Uterus (tissue), 4 donors: ENCODE measurements at places on chromosomes 6 and 20. TPM values are rescaled to one million over a fixed set of nuclear protein-coding genes. Genes with fewer than 3 reads are reported as not detected.

The ADGB gene
- 1.9 TPM for total RNA-seq

The LTA gene
- total RNA-seq, result not detected

DNA sequence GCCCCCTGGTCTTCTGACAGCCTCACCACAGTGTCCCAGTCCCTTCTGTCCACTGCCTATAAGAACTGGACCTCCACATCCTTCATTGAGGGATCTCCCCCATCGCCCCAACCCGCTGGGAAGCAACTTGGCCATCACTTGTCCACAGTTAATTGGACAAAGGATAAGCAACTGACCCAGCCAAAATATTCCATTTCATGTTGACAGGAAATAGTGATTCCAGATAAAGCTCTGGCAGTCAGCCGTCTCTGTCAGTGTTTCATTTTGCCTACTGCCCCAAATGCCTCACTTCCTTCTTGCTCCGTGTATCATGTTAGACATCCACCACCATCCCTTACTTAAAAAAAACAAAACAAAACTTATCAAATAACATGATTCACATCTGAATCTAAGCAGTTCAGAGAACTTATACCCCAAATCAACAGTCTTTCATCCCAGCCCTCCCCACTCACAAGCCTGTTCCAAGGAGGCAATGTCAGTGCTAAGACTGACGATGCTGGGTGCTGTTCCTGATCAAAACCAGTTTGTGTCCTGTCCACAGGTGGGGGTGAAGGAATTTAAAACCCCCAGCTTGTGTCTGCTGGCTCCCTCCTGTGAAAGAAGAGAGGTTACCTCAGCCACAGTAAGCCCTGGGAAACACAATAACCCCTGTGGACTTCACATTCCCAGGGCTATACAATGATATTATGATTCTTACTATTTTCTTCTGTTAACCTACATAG is 162.5 kb downstream of the WDR27 start:
- H3K36me3 ChIP-seq, result no peaks in the 10 kb centered on the region
- H3K27me3 ChIP-seq, result no peaks in the 10 kb centered on the region
- no peak overlapping the region for H3K4me3 ChIP-seq
- H3K27ac ChIP-seq, result no peak overlapping the region

DNA sequence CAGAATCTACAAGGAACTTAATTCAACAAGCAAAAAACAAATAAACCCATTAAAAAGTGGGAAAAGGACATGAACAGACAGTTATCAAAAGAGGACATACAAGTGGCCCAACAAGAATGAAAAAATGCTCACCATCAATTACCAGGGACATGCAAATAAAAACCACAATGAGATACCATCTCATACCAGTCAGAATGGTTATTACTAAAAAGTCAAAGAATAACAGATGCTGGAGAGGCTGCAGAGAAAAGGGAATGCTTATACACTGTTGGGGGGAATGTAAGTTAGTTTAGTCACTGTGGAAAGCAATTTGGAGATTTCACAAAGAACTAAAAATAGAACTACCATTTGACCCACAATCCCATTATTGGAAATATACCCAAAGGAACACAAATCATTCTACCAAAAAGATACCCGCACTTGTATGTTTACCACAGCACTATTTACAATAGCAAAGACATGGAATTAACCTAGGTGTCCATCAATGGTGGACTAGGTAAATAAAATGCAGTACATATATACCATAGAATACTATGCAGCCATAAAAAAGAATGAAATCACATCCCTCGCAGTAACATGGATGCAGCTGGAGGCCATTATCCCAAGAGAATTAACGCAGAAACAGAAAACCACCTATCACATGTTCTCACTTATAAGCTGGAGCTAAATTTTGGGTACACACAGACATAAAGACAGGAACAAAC is 48.4 kb downstream of the RNGTT start:
- no peak for DNase-seq
- no peaks in the 10 kb centered on the region for H3K27me3 ChIP-seq
- no peak overlapping the region for H3K27ac ChIP-seq
- no peak overlapping the region for H3K4me3 ChIP-seq
- no peaks in the 10 kb centered on the region for H3K4me1 ChIP-seq

GRCh38 chr6:117613920-117614560 is 11.7 kb upstream of the GOPC start:
- no peak overlapping the region for H3K27ac ChIP-seq
- no peak overlapping the region for H3K4me3 ChIP-seq
- H3K36me3 ChIP-seq, result no peaks in the 10 kb centered on the region
- no peak for DNase-seq

DNA sequence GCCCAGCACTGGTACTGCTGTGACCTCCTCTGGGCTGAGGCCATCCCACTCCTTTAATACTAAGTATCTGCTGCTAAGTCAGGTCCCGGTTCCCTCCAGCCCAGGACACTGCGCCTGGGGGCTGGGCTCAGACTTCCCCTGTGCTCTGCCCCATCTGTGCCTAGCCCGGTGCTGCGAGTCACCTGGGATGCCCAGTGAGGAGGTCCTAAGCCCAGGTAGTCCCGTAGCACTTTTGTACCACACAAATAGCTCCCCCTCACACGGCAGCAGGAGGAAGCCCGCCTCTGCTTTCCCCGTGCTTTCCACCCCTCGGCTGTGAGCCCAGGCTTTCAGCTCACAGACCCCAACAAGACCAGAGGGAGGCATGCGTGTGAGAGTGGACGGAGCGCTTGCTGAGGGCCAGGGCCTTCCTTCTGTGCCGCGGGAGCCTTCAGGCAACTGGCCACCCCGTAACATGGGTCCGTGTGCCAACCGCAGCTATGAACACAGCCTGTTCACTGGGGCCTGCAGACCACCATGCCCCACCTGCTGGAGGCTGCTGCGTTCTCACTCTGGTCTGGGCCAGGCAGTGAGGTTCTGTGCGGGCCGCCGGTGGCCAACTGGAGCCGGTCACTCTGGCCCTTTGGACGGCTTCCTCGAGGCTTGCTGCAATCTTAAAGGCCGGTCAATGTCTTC is 79.9 kb upstream of the MPC1 start:
- no peaks in the 10 kb centered on the region for H3K4me1 ChIP-seq
- no peak for DNase-seq
- no peak overlapping the region for H3K4me3 ChIP-seq
- no peak overlapping the region for H3K27ac ChIP-seq

GRCh38 chr6:139891471-139891870 is 517.0 kb upstream of the CITED2 start:
- DNase-seq, result no peak
- H3K4me1 ChIP-seq, result no peaks in the 10 kb centered on the region
- H3K27ac ChIP-seq, result no peak overlapping the region
- H3K27me3 ChIP-seq, result no peaks in the 10 kb centered on the region
